ENCODE measurements at places on chromosomes 7 and 10.

- no peak for DNase-seq
Measured at GRCh38 chr7:69373171-69374043, 224.9 kb upstream of the AUTS2 start.

DNA sequence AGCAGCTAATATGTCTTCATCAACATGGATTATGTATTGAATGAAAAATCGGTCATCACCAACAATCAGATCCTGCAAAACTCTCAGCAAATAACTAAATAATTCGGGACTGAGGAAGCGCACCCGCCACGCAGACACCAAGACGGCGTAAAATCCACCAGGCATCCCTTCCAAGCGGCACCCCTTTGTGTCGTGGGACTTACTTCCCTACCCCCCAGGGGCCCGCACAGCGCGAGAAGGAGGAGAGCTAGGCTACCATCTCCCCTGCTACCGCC is 721 bp downstream of the ARL3 start:
- no peak for DNase-seq

- DNase-seq: no peak
Measured at GRCh38 chr10:62741996-62742395, 62.5 kb upstream of the ADO start.

DNA sequence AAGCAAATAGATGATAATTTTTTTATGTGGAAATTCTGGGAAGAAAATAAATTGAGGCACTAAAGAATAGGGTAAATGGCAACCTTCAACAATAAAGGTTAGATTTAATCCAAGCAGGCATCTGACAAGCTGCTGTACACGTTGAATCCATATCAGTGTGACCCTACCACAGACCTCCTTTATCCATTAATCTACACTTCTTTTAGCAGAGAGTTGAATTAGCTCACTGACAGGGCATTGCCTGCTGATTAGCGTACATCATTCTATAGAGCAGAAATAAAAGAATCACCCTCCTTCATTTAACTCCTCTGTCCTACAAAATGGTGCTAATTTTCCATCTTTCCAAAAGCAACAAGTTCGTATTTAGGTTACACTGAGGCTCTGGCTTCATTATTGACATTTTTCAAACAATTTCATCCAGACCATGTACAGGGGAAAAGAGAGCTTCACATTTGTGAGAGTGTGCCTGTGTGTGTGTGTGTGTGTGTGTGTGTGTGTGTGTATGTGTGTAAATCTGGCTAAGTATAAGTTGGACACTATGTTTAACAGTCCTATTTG is 356.0 kb downstream of the TFEC start:
- DNase-seq: no peak

DNA sequence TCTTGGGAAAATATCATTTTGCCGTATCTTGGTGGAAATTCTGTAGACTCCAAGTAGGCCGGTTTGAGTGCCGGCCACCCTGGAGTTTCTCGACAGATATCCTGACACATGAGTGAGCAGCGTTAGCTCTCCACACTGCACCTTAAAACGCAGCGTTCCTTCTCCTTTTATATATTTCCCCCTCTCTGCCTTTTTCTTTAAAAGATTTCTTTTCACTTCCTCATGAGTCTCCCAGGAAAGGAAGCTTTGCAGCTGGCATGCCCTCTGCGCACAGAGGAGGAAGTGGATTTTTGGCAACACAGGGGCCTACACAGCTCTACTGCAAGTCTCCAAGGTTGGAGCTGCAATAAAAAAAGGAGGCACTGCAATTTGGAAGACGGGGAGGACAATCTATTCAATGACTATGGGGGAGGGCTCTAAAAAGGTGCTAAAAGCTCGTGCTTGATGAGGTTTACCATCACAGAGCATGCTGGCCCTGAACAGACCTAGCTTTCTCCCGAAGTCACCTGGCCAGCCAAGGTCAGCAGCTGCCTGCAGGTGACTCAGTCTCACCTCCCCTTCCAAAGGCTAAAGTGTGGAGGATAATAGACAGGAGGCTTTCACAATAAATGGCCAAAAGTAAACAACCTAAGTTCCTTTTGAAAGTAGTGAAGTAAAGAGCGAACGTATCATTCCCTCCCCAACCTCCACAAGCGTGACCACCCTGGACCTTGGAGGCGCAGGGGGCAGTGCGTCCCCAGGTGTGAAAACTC is 252.8 kb downstream of the ZMYND11 start:
- no peak for DNase-seq

DNA sequence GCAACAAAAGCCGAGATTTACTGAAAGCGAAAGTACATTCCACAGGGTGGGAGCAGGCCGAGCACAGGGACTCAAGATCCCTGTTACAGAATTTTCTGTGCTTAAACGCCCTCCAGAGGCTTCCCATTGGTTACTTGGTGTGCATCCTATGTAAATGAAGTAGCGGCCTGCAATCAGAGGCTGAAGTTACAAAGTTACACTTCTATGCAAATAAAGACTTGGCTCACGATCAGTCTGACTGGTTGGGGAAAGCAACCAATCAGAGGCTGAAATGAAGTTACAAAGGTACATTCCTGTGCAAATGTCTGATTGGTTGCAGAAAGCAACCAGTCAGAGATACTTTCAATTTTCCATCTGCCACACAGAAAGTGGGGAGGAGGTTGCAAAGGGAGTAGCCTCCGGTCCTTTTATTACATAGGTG is 4.1 kb downstream of the ACBD7 start:
- DNase-seq: peak; percentile 61

DNA sequence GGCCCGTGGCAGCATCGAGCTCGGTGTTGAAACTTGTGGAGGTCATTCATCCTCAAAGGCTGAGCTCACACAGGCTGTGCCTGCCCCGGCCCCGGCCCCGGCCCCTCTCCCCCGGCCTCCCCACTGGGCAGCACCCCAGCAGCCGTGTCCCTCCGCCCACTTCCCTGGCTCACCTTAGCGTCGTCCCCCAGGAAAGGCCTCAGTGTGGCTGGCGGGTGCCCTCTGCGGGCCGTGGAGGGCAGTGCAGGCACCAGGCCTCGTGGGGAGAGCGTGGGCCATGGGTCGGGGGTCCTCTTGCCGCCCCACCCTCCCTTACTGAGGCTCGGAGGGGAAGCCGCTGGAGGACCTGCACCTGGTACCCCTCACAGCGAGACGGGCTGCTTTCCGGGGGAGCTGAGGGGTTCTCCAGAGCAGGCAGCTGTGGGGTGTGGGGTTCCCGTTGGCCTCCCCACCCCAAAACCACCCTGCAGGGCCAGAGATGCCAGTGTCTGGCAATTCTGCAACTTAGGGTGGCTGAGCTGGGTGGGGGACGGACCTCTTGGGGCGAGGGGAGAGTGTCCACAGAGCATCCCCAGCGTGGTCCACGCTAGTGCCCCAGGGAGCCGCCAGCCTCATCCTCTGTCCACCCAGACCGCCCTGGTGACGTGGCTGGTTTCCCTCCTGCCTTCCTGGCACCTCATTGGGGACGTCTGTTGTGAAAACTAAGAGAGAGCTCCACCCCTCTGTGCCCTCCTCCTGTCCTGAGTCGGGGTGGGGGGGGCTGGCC is 44.2 kb upstream of the DPYSL4 start:
- peak; percentile 28 for DNase-seq

- no peak for DNase-seq
Measured at GRCh38 chr7:98520356-98520951, 96.6 kb upstream of the NPTX2 start.

DNA sequence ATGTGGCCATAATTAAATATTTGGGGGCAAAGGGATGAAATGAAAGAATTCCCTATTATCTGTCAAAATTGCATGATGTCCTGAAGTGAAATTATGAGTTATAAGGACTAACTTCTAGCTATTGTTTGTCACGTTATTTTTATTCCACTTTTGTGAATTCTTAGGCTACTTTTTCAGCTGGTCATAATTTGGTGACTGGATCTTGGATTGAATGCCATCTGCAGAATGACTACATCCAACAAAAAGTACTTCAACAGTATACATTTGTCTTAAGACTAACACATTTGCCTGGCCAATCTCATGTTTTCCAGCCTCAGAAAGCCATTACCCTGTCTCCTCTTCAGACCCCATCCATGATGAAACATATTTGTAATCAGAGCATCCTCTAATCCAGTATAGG is 48.1 kb upstream of the WNT16 start:
- DNase-seq: no peak

- DNase-seq: no peak
Measured at GRCh38 chr10:69055241-69055640, 32.7 kb upstream of the SRGN start.

GRCh38 chr7:2824026-2824677 is 20.0 kb downstream of the GNA12 start:
- no peak for DNase-seq

DNA sequence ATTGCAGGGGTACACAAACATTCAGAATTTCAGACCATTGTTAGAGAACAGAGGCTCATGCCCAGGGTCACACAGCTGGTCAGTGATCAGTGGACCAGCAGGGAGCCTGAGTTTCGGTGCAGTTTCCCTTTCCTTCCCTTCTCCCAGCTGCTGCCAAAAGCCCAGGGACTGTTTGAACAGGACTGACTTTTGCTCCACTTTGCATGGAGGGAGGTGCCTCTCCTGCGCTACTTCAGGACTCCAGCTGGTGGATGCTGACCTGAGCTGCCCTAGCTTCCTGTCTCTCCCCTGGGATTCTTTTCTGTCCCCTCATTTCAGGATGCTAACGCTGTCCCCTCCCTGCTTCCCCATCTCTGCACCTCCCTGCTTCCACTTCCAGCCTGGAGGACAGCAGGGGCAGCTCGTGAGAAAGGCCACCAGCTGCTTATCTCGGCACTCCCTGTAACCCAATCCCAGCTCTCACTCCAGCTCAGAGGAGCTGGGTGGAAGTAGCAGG is 14.5 kb downstream of the SH2D4B start:
- DNase-seq: no peak

- no peak for DNase-seq
Measured at GRCh38 chr7:30697719-30698460, 15.6 kb upstream of the CRHR2 start.

- DNase-seq: no peak
Measured at GRCh38 chr10:104259999-104260774, 5.5 kb downstream of the GSTO1 start.

GRCh38 chr10:78863906-78864239 is 204.9 kb upstream of the ZMIZ1 start:
- DNase-seq: no peak

DNA sequence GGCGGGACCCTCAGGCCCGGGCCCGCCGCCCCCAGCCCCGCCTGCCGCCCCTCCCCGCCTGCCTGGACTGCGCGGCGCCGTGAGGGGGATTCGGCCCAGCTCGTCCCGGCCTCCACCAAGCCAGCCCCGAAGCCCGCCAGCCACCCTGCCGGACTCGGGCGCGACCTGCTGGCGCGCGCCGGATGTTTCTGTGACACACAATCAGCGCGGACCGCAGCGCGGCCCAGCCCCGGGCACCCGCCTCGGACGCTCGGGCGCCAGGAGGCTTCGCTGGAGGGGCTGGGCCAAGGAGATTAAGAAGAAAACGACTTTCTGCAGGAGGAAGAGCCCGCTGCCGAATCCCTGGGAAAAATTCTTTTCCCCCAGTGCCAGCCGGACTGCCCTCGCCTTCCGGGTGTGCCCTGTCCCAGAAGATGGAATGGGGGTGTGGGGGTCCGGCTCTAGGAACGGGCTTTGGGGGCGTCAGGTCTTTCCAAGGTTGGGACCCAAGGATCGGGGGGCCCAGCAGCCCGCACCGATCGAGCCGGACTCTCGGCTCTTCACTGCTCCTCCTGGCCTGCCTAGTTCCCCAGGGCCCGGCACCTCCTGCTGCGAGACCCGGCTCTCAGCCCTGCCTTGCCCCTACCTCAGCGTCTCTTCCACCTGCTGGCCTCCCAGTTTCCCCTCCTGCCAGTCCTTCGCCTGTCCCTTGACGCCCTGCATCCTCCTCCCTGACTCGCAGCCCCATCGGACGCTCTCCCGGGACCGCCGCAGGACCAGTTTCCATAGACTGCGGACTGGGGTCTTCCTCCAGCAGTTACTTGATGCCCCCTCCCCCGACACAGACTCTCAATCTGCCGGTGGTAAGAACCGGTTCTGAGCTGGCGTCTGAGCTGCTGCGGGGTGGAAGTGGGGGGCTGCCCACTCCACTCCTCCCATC is 82.7 kb downstream of the PAX2 start:
- no peak for DNase-seq

DNA sequence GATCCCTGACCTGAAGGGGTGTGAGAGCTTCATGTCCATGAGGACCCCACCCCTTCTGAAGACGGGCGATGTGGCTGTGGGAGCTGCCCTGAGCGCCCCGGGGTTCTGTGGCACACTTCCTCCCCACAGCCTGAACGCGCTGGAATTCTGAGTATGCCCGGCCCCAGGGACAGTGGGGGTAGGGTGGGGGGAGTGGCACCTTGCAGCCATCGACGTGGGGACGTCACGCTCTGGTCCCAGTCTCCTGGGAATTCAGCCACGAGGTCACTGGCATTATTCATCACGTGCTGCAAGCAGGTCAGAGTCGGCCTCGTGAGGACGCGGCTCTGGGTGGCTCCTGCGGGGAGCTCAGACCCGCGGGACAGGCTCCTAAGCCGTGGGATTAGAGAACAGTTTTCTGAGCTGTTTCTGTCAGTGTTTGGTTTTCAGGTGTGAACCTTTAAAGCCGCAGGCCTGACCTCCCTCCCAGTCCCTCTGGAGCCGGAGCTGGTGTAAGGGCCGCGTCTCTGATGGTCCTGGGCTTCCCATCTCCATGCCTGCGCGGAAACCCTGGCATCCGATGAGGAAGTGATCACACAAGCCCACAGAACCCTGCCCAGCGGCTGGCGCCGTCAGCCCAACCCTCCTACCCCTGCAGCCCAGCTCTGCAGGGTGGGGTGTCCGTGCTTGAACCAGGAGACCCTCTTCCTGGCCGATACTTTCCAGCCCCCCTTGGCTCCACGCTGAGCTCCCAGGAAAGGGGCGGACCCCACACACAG is 16.1 kb downstream of the GPR146 start:
- DNase-seq: no peak

DNA sequence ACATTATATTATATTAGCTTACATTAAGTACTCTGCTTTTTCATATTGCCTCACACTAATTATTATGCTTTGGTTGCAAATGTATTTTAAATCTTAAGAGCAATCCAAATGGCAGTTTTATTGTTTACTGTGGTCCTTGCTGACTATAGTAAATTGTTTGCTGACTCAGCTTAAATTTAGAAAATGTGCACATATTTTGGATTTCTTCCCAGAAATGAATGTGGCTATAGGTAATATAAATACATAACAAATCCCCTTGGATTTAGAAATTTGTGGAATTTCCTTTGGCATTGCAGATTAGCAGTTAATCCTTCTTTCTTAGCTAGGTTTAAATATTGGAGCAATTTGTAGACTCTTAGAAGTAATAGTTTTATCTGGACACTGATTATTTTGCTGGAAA is 565.8 kb downstream of the NRG3 start:
- DNase-seq: no peak
